Activated CD4-positive, CD25-positive, alpha-beta regulatory T cell treated with anti-CD3 and anti-CD28 coated beads, Interleukin-2, amount 50 U/mL, for 16 hours (primary cell): ENCODE measurements at places on chromosomes 4 and X.

GRCh38 chr4:107248571-107248970 lies 212.5 kb upstream of the DKK2 start:
- DNase-seq = no peak

- DNase-seq = no peak
These were observed 38.7 kb upstream of the THOC2 start for GRCh38 chrX:123771449-123772064.

- no peak for DNase-seq
These were observed 589.9 kb upstream of the GALNT7 start for GRCh38 chr4:172578712-172579111.

- DNase-seq = no peak
These were observed 16.4 kb upstream of the PORCN start for GRCh38 chrX:48492293-48492910.

- DNase-seq = no peak
These were observed 192.7 kb upstream of the LEF1 start for GRCh38 chr4:108361446-108361820.

DNA sequence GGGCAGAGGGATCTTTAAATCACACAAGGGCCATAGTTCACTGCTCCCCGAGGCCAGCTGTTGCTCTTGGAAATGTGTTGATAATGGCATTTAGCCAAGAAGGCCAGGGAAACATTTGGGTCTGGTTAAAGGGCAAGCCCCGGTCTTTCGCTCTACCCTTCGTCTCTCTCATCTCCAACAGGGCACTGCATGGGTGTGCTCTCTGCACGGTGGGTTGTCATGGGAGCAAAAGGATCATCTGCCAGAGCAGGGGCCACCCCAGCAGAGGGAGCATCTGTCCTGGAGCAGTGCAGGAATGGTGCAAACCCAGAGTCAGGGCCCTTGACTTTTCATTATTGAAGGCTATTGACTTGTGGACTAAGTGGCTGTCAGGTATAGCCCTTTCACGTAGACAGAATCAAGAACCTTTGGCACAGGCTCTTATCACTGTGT lies 22.7 kb upstream of the PGRMC2 start:
- no peak for DNase-seq

GRCh38 chrX:136626237-136626636 lies 21.7 kb upstream of the CD40LG start:
- no peak for DNase-seq

GRCh38 chrX:15998350-15998749 lies 125.0 kb upstream of the GRPR start:
- no peak for DNase-seq

DNA sequence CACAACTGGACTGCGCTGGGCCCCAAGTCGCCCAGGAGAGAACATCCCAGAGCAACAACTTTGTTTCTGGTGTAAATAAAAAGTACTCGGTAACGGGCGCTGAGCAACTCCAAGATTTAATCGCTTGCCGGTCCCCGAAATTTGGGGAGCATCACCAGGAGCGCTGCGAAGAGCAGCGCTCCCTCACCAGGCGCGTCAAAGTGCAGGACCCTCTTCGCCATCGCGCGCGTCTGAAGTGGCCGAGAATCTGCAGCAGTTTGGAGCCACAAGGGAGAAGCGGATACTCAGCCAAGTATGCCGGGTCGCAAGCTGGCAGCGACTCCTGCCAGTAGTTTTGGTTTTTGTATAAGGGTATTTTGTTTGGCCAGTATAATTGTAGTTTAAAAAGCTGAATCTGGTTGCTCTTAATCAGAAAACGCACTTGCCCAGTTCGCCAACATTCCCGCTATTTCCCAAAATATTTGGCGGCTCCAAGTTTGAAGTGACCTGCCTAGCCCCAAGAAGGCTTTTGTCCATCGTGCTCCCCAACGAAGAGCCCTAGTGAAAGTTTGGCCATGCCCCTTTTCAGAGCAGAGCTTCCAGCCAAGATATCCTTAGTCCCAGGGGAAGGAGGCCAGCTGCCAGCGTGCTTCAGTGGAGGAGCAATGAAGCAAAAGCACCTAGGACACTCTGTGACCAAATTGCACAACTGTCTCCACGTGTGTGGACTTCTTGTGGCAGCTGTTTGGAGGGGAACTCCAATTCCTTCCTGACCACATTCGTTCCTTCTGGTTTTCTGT lies 557 bp upstream of the KDR start:
- DNase-seq = no peak

DNA sequence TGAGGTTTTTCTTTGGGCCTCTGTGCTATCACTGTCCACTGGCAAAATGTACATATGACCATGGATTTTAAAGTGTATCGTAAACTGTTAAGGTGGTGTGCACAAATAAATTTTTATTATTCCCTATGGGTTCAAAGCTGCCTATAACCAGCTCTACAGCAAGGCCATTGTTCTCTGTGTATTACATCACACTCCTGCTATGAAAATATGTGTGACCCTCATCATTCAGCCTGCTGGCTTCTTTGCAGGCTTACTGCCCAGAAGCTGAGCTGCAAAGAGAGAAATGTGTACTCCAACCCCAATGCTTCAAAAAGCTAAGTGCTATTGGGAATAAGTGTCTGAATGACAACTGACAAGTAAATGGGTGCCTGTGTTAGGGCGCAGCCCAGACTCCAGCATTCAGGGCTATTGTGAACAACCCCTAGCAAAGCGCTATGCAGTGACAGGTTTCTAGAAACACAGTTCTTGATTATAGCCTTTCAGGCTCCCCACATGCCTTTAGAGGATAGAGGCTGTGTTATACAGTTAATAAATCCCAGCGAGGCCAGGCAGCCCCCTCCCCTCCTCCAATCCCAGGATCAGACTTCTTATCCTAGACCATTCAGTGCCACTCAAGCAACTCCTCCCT lies 220.4 kb upstream of the RADX start:
- no peak for DNase-seq

- DNase-seq = no peak
These were observed 202.4 kb downstream of the MAB21L2 start for GRCh38 chr4:150784305-150784704.

DNA sequence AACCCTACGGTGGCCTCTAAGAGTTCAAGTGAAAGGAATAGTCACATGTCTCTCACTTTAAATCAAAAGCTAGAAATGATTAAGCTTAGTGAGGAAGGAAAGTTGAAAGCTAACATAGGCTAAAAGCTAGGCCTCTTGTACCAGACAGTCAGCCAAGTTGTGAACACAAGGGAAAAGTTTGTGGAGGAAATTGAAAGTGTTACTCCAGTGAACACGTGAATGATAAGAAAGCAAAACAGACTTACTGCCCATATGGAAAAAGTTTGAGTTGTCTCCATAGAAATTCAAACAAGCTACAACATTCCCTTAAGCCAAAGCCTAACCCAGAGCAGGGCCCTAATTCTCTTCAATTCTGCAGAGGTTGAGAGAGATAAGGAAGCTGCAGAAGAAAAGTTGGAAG lies 51.5 kb upstream of the RAB9B start:
- DNase-seq = no peak

- DNase-seq = no peak
These were observed 7.8 kb downstream of the DOCK11 start for GRCh38 chrX:118503260-118504041.

- no peak for DNase-seq
These were observed 5.0 kb downstream of the SHOX start for GRCh38 chrX:635428-636090.

- DNase-seq = no peak
These were observed 33.5 kb upstream of the CYBB start for GRCh38 chrX:37746218-37746941.

DNA sequence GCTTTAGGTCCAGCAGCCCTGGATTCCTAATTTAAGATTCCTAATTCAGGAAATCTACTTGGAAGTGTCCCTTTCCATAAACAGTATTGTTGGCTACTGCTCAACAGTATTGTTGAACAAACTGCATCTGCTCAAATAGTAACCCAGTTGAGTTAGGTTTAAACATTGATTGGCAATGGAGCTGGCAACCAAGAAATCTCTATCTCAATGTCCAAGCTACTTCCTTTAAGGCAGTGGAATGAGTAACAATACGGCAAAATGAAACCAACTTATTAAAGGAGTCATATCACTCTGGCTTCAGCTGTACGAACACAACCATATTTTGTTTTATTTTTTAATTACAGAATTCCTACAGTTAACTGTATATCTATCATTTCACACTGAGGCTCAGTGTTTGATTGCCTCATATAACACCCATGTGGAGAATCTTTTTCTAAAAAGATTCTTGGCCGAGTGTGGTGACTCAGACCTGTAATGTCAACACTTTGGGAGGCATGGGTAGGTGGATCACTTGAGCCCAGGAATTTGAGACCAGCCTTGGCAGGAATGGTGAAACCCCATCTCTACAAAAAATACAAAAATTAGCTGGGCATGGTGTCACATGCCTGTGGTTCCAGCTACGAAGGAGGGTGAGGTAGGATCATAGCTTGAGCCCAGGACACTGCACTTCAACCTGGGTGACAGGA lies 71.7 kb upstream of the IL13RA1 start:
- DNase-seq = no peak

DNA sequence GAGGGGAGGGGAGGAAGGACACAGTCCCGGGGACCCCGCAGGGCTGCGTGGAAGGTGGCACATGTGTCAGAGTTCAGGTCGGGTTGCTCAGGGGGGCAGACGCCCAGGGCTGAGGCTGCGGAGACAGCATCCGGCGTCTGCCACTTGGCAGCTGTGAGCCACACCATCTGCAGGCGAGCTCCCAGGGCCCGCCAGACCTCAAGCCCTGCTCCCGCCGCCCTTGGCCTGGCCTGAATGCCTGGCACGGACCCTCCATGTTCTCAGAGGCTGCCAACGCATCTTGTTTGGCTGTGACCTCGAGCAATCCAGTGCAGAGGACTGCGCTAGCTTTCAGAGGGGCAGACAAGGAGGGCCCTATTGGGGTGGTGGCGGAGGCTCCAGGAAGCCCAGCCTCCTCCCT lies 5.1 kb downstream of the BGN start:
- DNase-seq = no peak

DNA sequence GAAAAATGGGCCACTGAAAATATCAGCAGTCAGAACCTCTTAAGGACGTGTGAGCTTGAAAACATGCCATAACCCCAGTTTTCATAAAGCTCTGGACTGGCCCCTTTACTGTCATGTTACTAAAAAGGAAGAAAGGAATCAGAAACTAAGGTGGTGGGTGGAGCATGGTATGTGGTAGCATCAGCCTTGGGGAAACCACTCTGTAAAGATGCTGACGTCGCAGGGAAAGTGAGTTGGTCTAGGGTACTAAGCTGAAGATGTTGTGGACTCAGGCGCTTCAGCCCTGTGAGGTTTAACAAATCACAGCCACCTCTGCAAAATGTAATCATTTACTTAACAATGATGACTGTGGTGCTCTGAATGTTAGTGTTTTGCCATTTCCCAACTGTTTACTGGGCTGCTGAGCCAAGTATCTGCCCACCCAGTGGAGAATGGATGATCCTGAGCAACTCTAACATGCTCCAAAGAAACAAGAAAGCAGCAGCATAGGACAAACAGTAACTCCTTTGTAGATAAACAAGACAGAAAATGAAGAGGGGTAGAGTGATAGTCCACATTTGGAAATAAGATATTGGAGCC lies 33.4 kb downstream of the C4orf54 start:
- DNase-seq = no peak

DNA sequence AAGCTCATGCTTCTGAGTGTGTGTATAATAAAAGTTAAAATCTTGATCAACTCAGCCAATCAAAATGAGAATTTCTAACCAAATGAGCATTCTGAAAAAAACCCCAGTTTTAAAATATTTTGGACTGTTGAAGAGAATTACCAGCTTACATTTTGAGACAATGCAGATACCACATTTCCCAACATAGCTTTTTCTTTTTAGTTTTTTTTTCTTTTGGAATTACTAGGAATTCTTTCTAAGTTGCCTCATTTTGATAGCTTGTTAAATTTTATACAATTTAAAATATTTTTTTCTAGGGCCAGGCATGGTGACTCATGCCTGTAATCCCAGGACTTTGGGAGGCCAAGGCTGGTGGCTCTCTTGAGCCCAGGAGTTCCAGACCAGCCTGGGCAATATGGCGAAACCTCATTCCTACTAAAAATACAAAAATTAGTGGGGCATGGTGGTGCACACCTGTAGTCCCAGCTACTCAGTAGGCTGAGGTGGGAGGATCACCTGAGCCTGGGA lies 2.2 kb downstream of the RP2 start:
- DNase-seq = no peak

DNA sequence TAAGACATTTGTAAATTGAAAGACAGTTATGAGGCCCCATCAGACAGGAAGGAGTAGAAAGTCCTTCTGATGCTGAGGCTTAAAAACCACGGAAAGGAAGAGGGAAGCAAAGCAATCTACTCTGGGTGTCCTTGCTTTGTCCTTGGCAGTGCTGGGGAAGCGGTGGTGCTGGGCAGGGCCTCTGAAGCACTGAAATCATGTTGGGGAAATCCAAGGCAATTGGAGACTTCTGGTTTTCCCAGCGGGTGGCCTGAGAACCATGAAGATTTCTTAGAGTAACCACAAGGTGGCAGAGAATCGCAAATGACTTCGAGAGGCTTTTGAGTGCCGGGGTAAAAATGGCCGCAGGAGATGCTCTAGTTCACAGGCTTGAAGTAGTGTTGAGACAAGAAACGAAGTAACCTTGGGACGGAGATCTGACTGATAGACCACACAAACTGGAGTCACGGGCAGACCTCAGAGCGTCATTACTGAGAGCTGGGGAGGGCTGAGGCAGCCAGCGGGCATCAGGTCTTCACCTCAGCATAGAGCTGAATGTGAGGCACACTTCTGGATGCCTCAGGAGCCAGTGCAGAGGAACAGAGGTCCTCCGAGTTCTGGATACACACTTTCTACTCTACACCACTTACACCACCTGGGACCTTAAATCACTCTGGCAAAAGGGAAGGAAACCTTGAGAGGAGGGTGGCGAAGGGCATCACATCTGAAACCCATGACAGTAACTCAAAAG lies 130.7 kb upstream of the GPRIN3 start:
- peak; percentile 17 for DNase-seq

GRCh38 chr4:44996276-44996845 lies 270.0 kb upstream of the GNPDA2 start:
- no peak for DNase-seq

DNA sequence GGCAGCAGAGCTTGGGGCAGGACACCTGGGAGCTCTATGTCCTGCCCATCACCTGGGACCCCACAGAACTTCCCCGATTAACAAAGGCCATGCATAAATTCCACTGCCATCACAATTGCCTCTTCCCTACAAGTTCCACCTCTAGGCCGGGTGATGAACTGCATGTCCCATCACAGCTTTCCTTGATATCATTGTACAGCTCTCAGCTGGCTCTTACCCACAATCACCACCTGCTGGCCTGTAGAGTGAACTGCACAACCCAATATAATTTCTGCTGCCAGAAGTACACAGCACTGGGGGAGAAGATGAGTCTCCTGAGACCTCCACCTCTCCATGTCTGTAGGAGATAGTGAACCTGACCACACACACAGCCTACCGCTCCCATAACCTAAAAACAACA lies 285.0 kb upstream of the AADAT start:
- DNase-seq = no peak

- DNase-seq = no peak
These were observed 190.6 kb upstream of the TTC29 start for GRCh38 chr4:147136310-147136709.

- no peak for DNase-seq
These were observed 49.3 kb downstream of the ABCB7 start for GRCh38 chrX:75106772-75107171.

GRCh38 chr4:179664430-179665027 lies 2222.3 kb upstream of the AGA start:
- DNase-seq = no peak

GRCh38 chr4:42420140-42420539 lies 22.9 kb downstream of the SHISA3 start:
- no peak for DNase-seq

- DNase-seq = no peak
These were observed at the start of gene GPR119 for GRCh38 chrX:130385520-130385919. Gene GPR119, minus strand, starts transcription at chrX:130385674. Its CDS starts 227 bp downstream, at chrX:130385447.
